Spleen (tissue), 13 donors: ENCODE measurements at places on chromosomes 12 and 14. TPM values are rescaled to one million over a fixed set of nuclear protein-coding genes. Genes with fewer than 3 reads are reported as not detected.
A peak's percentile ranks its signal among the peaks of the same experiment; 100 is the strongest.

RNF212B gene
- not detected for total RNA-seq

CARMIL3 gene
- 0.44 TPM for total RNA-seq

KRT3 gene
- not detected for total RNA-seq

STK38L gene
- 26.9 TPM for total RNA-seq

PRKD1 gene
- 4.5 TPM for total RNA-seq

GLT1D1 gene
- 17.3 TPM for total RNA-seq

BBOF1 gene
- 4.2 TPM for total RNA-seq

HOXC5 gene
- total RNA-seq = not detected

TAS2R42 gene
- not detected for total RNA-seq

DNA sequence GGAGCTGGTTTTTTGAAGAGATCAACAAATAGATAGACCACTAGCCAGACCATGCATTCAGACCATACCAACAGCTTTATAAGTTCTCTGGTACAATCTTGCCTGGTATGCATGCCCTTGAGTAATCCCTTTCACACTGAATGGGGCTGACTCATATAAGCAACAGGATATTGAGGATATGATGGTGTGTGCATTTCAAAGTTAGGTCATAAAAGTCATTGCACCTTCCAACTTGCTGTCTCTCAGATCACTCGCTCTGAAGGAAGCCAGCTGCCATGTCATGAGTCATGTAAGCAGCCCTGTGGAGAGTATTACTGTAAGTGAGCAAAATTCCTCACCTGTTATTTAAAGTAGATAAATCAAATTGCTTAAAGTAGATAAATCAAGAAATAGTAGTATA is 45.0 kb upstream of the OR6J1 start:
- DNase-seq = no peak

- DNase-seq = no peak
Observed at GRCh38 chr14:100618763-100619320, 31.6 kb upstream of the BEGAIN start.

- DNase-seq = no peak
Observed at GRCh38 chr12:72676556-72676955, 404.4 kb downstream of the TRHDE start.

- peak; percentile 82 for DNase-seq
Observed at GRCh38 chr12:109999983-110000505, 814 bp downstream of the ANKRD13A start.

DNA sequence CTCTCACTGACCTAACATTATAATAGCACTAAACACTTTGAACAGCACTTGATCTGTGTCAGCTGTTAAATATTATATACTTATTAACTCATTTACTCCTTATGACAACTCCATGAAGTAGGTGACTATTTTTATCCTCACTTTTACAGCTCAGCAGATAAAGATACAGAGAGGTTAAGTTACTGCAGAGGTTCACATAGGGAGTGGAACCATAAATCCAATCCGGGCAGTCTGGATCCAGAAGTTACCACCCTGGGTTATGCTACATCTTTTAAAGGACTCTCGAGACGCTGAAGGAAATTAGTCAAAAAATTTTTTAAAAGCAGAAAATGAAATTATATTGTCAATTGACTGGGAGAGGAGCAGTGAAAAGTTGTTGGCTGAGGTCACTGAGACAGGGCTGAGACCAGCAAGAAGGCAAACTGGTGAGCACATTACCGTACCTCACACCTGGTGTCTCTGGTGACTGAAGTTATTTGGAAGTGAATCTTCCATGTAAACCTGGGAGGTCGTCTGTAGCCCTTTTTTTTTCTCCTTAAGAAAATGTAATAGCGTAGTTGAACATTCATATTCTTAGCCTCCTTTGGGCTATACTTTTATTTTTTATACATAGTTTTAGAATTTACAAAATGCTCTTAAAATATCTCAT is 1.2 kb upstream of the RIMKLB start:
- no peak for DNase-seq

GRCh38 chr12:89414322-89414721 is 62.0 kb upstream of the DUSP6 start:
- no peak for DNase-seq

DNA sequence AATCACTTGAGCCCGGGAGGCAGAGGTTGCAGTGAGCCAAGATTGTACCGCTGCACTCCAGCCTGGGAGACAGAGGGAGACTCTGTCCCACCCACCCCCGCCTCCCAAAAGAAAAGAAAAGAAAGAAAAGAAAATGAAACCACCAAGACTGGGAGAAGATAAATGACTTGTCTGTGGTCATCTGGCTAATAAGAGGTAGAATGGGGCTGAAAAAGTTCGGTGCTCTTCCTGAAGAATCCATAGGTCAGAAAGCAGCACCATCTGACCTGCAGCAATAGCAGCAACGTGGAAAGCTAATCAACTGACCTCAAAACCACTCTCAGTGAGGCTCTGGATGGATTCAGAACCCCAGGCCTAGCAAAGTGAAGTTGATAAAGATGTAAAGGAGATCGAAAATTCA is 25.2 kb downstream of the SSH1 start:
- DNase-seq = peak; percentile 43

GRCh38 chr12:70243510-70244371 is 508 bp downstream of the CNOT2 start:
- peak; percentile 93 for DNase-seq

- no peak for DNase-seq
Observed at GRCh38 chr12:112102127-112102526, 6.5 kb downstream of the NAA25 start.

DNA sequence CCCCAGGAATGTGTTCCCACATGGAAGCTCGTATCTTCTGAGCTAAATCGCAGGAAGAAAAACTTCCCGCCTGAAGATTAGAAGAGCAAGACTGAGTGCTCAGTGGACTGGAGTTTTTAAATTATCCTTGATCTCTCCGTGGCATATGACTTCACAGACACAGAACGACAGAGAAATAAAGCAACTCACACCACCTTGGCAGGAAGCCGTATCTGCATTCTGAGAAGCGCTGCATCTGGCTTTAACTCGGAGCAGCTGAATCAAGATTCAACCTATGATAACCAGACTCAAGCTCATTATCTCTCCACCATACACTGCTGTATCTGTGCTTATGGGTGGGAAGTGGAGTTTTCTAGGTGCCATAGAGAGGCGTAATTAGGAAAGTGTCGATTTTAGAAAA is 1482.7 kb downstream of the AACS start:
- no peak for DNase-seq

- no peak for DNase-seq
Observed at GRCh38 chr12:124687917-124688316, 120.5 kb upstream of the NCOR2 start.

- no peak for DNase-seq
Observed at GRCh38 chr12:127678945-127679344, 588.0 kb upstream of the TMEM132C start.

DNA sequence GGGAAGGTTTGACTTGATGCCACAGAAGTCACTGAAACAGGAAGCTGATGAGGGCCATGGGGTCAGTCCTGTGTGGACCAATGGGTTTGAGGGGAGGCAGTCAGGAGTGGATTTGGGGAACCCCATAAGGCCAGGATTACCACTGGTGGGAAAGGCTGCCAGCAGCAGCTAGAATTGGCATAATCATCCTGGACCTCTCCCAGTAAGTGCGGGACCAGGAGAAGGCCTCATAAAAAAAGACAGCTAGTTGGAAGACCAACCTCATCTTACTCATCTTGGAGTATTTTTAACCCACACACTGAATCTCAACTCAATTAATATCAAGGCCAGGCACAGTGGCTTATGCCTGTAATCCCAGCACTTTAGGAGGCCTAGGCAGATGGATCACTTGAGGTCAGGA is 22.7 kb downstream of the TBX3 start:
- no peak for DNase-seq

DNA sequence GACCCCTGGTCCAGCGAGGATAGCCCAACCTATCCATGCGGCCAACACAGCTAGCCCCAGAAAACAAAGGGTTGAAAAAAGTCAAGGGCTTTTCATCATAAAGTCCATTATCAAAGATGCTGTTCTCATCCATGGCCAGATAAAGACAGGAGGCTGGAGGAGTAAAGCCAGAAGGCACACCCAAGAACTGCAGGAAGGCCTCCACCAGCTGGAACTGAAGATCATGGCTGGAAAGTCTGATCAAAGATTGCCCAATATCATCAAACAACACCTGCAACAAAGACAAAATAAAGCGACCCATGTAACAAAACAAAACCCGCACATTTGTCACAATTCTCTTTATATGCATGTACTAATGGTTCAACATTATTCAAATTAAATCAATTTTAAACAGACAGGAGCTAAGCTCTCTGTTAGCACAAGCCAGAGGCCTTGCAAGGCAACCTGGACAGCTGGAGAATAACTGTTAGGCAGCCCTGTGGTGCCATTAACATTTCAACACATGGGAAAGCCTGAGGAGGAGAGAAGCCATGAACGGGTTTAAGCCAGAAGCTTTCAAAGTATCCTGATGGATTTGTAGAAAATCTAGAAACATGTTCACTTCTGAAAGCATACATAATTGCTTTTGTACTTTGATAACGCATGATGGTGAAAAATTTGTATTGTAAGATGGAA is 34.1 kb downstream of the PSMC1 start:
- DNase-seq = no peak

GRCh38 chr12:49976557-49976956 is 3.8 kb downstream of the AQP6 start:
- DNase-seq = no peak

DNA sequence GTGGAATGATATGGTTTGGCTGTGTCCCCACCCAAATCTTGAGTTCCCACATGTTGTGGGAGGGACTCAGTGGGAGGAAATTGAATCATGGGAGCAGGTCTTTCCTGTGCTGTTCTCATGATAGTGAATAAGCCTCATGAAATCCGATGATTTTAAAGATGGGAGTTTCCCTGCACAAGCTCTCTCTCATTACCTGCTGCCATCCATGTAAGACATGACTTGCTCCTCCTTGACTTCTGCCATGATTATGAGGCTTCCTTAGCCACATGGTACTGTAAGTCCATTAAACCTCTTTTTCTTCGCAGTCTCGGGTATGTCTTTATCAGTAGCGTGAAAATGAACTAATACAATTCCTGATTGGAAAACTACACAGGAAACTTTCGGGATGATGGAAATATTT is 100.5 kb downstream of the TSHR start:
- DNase-seq = no peak

DNA sequence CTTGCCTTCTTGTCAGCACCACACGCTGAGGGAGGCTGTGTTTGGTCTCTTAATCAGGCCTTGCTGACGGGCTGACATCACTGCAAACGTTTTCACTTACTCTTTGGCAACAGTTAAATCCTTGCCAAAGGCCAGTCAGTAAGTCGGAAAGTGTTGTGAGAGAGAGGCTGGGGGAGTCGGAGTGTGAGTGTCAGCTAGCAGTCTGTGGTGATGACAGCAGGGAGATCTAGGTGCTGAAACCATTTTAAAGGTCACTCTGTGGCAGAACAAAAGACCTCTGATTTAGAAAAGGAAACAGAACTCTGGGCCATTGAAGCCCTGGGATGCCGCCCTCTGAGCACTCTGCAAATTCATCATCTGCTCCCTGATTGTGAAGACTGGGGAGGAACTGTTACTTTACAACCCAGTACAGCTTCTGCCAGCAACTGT is 143.5 kb downstream of the PAX9 start:
- no peak for DNase-seq

DNA sequence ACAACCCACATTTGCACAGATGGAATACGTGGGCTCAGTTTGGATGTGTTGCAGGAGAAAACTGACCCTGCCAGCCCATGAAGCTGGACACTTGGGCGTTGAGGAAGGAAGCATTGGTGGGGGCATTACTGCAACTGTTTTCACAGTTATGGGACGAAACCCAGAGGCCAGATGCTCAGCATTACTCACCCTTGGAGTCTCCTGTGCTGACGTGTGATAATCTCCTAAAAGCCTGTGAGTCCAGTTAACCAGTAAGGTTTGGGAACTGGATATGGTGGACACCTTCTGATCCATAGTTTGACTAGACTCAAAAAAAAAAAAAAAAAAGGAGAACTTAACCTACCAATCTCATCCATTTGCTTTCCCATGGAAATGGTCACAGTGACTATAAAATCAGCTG is 52.8 kb upstream of the EGLN3 start:
- DNase-seq = no peak
